GOT3 (cell line): ENCODE measurements at places on chromosomes 6 and 20.

DNA sequence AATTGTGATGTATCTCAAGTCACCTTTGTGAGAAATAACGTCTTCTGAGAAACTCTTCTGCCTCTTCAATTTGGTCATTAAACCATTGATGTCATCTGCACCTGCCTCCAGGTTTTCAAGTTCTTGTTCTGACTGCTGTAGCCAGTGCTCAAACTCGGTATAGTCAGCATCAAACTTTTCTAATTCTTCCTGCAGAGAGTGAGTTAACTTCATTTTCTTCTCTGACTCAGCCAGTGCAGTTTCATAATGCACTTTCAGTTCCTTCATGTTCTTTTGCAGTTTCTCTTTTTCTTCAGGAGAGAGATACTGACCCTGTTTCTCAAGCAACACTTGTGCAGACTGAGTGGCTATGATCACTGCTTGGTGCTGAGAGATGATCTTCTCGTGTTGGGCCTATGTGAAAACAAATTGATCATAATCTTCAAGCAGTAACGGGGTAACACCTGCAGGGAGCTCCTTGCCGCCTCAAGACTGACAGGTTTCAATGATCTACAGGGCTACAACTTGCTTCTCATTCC is 48.8 kb downstream of the DST start:
- DNase-seq, result no peak

GRCh38 chr6:121365536-121366521 is 31.5 kb upstream of the TBC1D32 start:
- DNase-seq, result no peak

DNA sequence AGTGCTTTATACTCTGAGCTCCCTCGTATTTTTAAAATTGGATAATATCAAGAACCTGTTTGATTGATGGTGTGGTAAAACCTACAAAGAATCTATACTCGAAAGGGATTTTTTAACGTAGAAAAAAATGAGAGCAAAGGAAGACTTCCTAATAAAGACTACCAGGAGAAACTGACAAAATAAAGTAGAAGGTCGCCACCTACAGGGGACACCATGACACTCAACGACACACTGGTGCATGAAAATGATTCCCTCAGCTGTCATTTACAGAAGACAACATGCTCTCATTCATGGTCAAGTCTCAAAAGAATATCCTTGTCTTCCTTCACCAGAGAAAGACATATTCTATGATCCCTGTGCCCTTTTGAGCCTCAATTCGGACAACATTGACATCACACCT is 10.1 kb upstream of the NHSL1 start:
- no peak for DNase-seq

DNA sequence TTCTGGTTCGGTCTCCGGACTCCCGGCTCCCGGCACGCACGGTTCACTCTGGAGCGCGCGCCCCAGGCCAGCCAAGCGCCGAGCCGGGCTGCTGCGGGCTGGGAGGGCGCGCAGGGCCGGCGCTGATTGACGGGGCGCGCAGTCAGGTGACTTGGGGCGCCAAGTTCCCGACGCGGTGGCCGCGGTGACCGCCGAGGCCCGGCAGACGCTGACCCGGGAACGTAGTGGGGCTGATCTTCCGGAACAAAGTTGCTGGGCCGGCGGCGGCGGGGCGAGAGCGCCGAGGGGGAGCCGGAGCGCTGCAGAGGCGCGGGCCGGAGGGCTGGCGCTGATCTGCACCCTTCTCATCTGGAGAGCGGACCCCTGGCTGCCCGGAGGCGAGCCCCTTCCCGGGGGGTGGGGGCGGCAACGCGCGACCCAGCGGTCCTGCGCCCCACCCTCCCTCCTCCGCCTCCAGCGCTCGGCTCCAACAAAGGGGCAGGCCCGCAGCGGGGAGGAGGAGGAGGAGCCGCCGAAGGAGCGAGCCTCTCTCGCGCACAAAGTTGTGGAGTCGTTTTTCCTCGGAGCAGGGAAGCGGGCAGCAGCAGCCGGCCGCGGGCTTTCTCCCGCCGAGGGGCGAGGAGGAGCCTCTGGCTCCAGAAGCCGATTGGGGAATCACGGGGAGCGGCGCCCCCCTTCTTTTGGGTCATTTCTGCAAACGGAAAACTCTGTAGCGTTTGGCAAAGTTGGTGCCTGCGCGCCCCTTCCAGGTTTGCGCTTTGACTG is at the start of gene UTRN:
Gene UTRN, plus strand, starts transcription at position 553 of the 765 bp plus-strand sequence. CDS start 6,494 bp downstream, outside the sequence.
- peak; percentile 48 for DNase-seq

- DNase-seq, result no peak
Observed at GRCh38 chr6:165243801-165244200, 65.6 kb downstream of the C6orf118 start.

- DNase-seq, result no peak
Observed at GRCh38 chr6:111979633-111980032, 74.3 kb upstream of the CCN6 start.

- DNase-seq, result no peak
Observed at GRCh38 chr6:151063352-151063751, 176.4 kb upstream of the AKAP12 start.

GRCh38 chr6:109001291-109001894 is 93.3 kb downstream of the SESN1 start:
- DNase-seq, result no peak

GRCh38 chr20:11727708-11728107 is 190.0 kb upstream of the BTBD3 start:
- no peak for DNase-seq

GRCh38 chr6:63864671-63865318 is 229.2 kb downstream of the PHF3 start:
- DNase-seq, result no peak

DNA sequence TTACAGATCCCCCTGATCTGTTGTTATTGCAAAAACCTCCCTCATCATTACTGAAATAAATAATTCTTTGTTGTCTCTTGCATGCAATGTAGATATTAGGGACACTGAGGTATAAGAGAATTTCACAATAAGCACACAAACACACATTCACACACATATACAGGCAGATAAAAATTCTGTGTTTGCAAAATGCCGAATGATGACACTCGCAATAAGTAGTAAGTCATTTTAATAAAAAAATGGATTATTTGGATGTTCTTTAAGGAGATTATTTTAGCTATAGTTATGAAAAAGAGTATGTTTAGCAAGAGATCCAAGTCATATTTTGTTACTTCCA is 13.6 kb downstream of the DEFB114 start:
- no peak for DNase-seq

GRCh38 chr6:41424370-41425058 is 89.1 kb downstream of the NCR2 start:
- peak; percentile 46 for DNase-seq

GRCh38 chr6:50543666-50544065 is 169.7 kb upstream of the TFAP2D start:
- no peak for DNase-seq

DNA sequence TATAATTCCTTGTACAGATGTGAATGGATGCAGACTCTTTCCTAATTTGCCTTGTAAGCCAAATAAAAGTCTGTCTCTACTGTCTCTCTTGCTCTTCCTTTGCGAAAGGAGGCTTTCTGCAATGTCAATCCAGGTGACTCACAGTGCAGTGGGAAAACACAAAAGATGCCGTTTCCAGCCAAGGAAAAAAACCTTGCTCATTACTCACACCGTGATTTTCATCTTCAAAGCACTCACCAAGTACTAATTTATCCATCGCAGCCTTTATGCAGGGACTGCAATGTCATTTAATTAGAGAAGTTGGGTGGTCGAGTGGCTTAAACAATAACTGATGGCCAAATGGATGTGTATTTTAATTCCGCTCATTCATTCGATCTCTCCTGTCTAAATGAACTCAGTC is 23.8 kb downstream of the SAYSD1 start:
- no peak for DNase-seq

DNA sequence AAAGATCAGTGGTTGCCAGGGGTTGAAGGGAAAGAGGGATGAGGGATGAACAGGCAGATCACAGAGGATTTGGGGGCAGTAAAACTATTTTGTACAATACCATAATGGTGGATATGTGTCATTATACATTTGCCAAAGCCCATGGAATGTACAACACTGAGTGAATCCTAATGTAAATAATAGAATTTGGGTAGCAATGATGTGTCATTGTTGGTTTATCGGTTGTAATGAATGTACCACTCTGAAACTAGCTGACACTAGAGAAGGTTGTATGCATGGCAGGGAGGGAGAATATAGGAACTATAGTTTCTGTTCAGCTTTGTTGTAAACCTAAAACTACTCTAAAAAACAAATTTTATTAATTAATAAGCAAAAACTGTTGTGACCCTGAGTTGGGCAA is 17.8 kb upstream of the ASF1A start:
- no peak for DNase-seq

- no peak for DNase-seq
Observed at GRCh38 chr6:52550870-52551269, 26.0 kb downstream of the TRAM2 start.

- no peak for DNase-seq
Observed at GRCh38 chr6:19876672-19877071, 39.5 kb downstream of the ID4 start.

DNA sequence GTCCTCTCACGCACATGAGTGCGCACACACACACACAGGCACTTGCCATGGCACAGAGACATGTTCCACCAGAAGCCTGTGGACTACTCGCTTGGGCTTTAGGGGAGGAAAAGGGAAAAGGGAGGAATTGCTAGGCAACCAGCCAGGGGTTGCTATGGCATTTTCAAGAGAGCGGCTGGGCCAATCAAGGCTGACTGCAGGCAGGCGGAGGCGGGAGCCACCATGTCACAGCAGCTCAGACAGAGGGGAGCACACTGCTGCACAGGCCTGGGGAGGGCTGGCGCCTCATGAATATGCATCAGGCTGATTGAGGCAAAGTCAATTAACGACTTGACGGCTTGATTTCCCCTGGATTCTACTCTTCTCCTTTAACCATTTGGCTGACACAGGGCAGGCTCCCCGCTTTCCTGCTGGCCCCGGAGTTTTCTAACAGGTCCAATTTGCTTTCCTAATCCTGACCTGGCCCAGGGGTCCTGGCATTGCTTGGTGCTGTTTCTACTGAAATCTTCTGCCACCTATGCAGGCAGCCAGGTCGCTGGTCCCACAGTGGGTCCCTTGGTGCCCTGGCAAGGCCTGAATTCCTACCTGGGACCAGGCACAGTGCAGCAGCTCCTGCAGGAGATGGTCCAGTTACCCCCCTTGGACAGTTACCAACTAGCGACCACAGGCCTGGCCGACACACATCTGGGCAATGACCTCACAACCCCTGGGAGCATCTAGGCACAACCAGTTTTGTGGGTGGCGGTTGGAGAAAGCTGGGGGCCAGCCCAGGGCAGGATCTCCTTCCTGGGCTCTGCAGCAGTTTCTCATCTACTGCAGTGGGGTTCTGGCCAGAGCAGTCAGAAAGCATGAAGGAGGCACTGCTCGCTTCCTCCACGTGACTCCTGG is 52.1 kb downstream of the YTHDF1 start:
- DNase-seq, result no peak

- DNase-seq, result no peak
Observed at GRCh38 chr20:20888266-20888656, 175.8 kb upstream of the RALGAPA2 start.

GRCh38 chr6:138004430-138005287 is 102.6 kb downstream of the PERP start:
- no peak for DNase-seq

DNA sequence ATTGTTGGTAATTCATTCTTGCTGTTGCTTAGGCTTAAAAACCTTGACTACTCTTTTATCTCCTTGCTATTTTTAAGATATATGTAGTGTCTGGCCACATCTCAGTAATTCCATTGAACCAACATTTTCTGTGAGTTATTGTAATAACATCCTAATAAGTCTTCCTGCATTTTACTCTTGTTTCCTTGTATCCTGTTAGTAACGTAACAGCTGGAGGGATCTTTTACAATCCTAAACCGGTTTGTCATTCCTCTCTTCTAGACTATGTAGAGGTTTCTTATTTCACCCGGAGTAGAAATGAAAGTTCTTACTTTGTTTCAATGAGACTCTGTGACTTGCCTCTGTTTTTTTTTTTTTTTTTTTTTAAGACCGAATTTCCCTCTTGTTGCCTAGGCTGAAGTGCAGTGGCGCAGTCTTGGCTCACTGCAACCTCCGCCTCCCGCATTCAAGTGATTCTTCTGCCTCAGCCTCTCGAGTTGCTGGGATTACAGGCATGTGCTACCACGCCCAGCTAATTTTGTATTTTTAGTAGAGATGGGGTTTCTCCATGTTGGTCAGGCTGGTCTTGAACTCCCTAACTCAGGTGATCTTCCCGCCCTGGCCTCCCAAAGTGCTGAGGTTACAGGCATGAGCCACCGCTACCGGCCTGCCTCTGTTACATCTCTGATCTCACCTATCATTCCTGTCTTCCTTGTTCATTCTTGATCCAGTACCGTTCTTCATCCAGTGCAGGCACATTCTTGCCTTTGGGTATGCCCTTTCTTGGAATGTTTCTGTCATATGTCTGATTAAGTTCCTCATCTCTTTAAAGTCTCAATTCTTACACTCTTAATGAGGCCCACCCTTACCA is 44.7 kb downstream of the NCOA3 start:
- DNase-seq, result no peak
